ENCODE measurements at places on chromosomes 7 and 10.

DNA sequence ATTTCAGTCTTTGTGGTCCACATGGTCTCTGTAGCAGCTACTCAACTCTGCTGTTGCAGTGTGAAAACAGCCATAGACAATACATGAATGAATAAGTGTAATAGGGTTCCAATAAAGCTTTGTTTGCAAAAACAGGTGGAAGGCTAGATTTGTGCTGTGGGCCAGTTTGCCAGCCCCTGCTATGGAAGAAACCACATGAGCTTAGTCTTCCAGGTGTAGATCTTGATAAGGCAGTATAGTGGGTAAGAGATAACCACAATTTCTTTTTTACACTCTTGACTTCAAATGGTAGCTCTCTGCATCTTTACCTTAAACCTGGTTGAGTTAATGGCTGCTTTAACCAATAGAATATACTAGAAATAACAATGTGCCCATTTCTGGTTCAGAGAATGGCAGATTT is 135.0 kb upstream of the PALS2 start:
- no peak for DNase-seq

- DNase-seq: no peak
Observed at GRCh38 chr7:29138588-29138987, 7.7 kb downstream of the CPVL start.

DNA sequence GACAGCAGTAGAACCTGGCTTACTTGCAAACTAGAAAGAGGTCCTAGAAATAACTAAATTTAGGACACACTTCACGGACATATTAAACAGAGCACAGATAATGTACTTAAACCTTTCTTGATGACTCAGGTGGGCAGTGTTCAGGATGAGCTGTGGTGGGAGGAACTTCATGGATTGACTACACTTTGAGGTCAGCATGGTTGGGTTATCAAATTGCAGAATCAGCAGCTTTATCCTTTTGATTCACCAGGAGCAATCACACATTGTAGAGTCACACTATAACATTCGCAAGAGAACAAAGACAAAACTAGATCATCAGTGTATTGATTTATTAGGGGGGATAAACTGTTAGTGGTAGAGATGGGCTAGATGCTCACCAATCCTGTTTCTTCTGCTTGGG is 38.6 kb upstream of the AGK start:
- no peak for DNase-seq

- DNase-seq: no peak
Observed at GRCh38 chr10:32150532-32151101, 94.4 kb upstream of the KIF5B start.

GRCh38 chr7:116554911-116555310 is 30.1 kb downstream of the CAV1 start:
- no peak for DNase-seq

GRCh38 chr10:13091801-13092200 is 8.2 kb upstream of the OPTN start:
- DNase-seq: no peak

All from stimulated activated CD8-positive, alpha-beta memory T cell treated with anti-CD3 and anti-CD28 coated beads, Interleukin-7, amount 100 ng/mL, for 1 hour (primary cell).